ENCODE measurements at places on chromosomes 13 and 19.

DNA sequence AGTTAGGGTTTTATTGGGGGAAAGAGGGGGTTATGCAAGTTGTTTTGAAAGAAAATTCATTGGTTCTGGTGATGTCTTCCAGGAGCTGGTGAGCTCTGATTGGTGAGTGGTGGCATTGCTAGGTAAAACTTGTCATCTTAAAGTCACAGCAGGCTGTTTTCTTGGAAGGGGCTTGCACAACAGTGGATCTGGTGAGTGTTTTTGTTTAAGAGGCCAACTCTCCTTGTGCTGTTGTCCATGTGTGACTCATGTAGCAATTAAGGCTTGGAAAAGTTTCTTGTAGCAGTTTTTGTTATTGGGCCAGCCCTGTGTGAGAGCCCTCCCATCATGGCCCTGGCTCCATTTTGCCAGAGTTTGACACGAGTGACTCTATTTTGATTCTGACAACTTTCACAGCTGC, 109.4 kb downstream of the RFC3 start:
- DNase-seq: no peak

- no peak for DNase-seq
These were observed 75.9 kb downstream of the RAB20 start for GRCh38 chr13:110485604-110486003.

GRCh38 chr13:91272235-91272777, 75.2 kb upstream of the MIR17HG start:
- no peak for DNase-seq

GRCh38 chr19:42816894-42817293, 51.4 kb upstream of the PSG8 start:
- no peak for DNase-seq

DNA sequence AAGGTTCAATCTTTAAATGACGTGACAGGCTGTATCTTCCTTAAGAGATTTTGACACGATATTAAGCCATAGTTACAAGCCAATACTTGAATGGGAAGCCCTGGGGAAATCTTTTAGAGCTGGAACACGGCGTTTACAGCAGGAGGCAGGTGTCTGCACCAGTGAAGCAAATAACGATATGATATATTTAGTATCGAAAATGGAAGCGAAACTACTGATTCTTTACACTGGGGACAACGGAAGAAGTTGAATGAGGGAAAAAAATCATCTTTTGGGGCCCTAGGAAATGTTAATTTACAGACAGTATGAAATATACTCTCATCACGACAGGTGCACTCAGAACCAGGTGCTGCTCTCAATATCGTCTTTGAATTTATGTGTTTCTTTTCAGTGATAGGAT, 793.9 kb upstream of the PCDH20 start:
- no peak for DNase-seq

DNA sequence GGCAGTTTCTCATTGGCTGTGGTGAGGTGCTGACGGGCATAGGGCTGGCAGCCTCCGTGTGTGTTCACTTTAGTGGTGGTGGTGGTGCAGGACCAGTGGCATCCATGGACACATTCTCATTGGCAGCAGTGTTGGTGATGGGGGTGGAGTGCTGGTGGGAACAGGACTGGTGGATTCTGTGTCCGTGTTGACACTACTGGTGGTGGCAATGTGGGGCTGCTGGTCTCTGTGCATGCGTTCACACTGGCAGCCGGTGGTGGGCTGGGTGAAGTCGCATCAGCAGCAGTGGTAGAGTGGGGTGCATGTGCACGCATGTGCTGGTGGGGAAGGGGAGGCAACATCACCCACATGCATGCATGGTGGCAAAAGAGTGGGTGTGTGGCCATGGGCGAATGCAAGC, 1471.4 kb upstream of the PCDH20 start:
- DNase-seq: no peak

DNA sequence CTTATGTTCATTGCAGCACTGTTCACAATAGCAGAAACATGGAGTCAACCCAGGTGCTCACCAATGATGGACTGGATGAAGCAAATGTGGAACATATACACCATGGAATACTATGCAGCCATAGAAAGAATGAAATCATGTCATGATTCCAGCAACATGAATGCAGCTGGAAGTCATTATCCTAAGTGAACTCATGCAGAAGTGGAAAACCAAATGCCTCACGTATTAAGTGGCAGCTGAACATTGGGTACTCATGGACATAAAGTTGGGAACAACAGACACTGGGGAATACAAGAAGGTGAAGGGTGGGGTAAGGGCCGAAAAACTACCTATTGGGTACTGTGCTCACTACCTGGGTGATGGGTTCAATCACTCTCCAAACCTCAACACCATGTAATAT, 915.9 kb downstream of the UQCRFS1 start:
- no peak for DNase-seq

DNA sequence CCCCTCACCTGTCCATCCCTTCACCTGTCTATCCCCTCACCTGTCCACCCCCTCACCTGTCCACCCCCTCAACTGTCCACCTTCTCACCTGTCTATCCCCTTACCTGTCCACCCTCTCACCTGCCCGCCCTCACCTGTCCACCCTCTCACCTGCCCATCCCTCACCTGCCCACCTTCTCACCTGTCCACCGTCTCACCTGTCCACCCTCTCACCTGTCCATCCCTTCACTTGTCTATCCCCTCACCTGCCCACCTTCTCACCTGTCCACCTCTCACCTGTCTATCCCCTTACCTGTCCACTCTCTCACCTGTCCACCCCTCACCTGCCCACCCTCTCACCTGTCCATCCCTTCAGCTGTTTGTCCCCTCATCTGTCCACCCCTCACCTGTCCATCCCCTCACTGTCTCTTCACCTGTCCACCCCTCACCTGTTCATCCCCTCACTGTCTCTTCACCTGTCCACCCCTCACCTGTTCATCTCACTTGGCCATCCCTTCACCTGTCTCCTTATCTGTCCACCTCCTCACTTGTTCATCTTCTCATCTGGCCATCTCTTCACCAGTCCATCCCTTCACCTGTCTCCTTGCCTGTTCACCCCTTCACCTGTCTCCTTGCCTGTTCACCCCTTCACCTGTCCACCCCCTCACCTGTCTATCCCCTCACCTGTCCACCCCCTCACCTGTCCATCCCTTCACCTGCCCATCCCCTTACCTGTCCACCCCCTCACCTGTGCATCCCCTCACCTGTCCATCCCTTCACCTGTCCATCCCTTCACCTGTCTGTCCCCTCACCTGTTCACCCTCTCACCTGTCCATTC, 12.7 kb upstream of the KANK2 start:
- DNase-seq: no peak

- DNase-seq: no peak
These were observed 116.0 kb upstream of the WASF3 start for GRCh38 chr13:26441476-26441875.

DNA sequence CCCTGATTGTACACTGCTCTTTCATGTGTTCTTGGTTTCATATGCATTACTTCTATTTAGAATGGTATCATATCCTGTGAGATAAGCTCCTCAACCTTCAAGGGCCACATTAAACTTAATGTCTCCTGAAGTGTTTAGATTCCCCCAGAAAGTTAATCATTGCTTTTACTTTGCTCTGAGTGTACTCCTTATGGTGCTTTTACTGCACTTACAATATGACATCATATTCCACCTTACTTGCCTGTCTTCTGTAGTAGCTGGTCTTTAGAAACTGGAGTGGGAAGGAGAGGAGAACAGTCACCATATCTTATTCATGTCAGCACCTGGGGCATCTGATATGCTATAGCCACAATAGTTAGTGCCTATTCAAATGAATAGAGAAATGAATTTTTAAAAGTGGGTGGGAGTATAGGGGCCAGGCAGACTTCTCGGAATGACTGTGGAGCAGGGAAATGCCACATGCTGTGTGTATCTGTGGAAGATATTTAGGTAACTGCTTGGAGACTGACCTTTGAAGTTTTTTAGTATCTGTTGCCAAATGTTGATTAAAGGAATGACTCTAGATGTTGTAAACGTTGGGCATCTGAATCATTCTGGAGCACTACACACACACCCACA, 40.2 kb downstream of the SLAIN1 start:
- DNase-seq: no peak

Data from activated CD8-positive, alpha-beta memory T cell treated with anti-CD3 and anti-CD28 coated beads for 24 hours (primary cell).